Progenitor cell of endocrine pancreas (in vitro differentiated cells): ENCODE measurements at places on chromosomes 11 and 22.

DNA sequence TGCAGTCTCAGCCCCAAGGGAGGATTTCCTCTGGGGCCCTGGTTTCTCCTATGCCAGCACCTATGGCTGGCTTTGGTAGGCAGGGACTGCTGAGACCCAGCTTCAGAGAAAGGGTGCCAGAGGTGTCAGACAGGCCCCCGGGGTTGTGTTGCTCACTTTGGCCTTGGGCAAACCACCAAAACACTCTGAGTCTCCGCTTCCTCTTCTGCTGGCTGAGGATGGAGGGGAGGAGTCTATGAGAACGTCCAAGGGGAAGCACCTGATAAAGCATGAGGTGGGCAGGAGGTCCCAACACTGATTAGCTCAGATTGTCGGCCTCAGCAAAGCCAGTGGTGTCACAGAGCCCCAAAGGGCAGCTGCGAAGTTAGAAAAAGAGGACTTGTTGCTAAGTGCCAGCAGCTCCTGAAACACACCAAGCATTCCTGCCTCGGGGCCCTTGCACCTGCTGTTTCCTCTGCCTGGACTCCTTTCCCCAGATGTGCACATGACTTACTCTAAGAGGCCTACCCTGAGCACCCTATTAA, 10.5 kb downstream of the SMTNL1 start:
- peaks cover 2% of the 10 kb centered on the region for H3K4me1 ChIP-seq
- peaks cover 5% of the 10 kb centered on the region for H3K36me3 ChIP-seq
- no peak for DNase-seq
- peaks cover 3% of the 10 kb centered on the region for H3K27me3 ChIP-seq
- H3K27ac ChIP-seq = no peak overlapping the region

DNA sequence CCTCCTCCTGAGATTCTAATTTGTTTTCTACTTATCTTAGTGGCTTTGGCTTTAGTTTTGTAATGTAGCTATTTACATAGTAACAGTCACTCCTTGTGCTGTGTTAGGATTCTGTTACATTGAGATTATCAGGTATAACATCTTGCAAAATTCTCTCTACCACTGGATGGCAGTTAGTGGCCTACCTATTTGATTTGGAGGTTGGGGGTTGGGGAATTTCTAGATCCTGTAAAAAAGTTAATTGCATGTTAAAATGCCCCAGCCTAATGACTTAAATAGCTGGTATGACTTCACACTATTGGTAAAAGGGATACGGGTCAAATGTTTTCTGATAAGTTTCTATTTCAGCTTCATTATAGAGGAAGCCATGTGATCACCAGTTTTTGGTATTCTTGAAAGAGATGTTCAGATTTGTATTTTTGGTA, 2.8 kb downstream of the GRK3 start:
- no peaks in the 10 kb centered on the region for H3K36me3 ChIP-seq
- no peak for DNase-seq
- H3K4me1 ChIP-seq = peaks cover 41% of the 10 kb centered on the region
- no peak overlapping the region for H3K27ac ChIP-seq
- peaks cover 15% of the 10 kb centered on the region for H3K27me3 ChIP-seq

GRCh38 chr11:14148653-14149273, 186.2 kb downstream of the SPON1 start:
- H3K4me3 ChIP-seq = no peak overlapping the region
- no peak for DNase-seq
- H3K36me3 ChIP-seq = no peaks in the 10 kb centered on the region
- H3K27me3 ChIP-seq = peaks cover 5% of the 10 kb centered on the region

GRCh38 chr22:37171662-37172061, 16.4 kb downstream of the C1QTNF6 start:
- H3K27ac ChIP-seq = no peak overlapping the region
- no peaks in the 10 kb centered on the region for H3K36me3 ChIP-seq
- H3K27me3 ChIP-seq = peaks cover 26% of the 10 kb centered on the region
- no peak overlapping the region for H3K4me3 ChIP-seq

- peak; percentile 38 for DNase-seq
- H3K27me3 ChIP-seq = no peaks in the 10 kb centered on the region
- no peaks in the 10 kb centered on the region for H3K36me3 ChIP-seq
- peaks cover 1% of the 10 kb centered on the region for H3K4me1 ChIP-seq
Measured at GRCh38 chr11:123707606-123708205, 33.8 kb downstream of the ZNF202 start.

DNA sequence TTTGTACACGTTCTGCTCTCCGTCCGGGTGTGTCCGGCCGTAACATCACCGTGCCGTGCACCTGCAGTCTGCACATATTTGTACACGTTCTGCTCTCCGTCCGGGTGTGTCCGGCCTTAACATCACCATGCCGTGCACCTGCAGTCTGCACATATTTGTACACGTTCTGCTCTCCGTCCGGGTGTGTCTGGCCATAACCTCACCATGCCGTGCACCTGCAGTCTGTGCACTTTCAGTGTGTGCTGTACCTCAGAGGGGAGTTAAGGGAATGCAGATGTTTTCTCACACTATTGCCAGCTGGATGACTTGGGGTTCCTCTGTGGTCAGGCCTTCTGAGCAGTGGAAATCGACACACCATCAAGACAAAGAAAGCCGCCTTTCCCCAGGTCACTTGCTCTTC, 4.2 kb downstream of the TTLL8 start:
- DNase-seq = no peak
- H3K36me3 ChIP-seq = no peaks in the 10 kb centered on the region
- no peak overlapping the region for H3K4me3 ChIP-seq
- peaks cover under 1% of the 10 kb centered on the region for H3K4me1 ChIP-seq
- H3K27ac ChIP-seq = no peak overlapping the region

DNA sequence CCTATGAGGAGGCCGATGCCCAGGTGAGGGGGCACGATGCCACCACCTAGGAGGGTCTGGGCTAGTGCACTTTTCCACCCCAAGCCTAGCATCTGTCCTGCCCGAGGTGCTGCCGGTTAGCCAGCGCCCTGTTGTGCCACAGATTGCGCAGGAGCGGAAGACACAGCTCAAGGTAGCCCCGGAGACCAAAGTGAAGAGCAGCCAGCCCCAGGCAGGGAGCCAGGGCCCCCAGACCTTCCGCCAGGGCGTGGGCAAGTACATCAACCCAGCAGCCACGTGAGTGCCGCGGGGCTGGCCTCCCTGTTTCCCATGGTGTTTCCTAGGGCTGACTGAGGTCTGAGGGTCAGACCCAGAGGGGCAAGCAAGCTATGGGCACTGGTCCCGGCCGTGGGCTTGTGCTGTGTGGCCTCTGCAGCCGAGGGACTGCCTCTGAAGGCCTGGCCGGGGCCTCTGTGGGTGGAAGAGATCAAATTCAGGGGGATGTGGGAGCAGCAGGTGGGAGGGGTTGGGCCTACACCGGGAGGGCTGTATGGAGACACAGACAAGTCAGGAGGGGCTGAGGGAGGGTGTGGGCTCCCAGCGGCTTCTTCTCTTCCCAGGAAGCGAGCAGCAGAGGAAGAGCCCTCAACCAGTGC, 29.1 kb downstream of the PPIL2 start:
- H3K27ac ChIP-seq = no peak overlapping the region
- DNase-seq = no peak
- no peak overlapping the region for H3K4me3 ChIP-seq
